ENCODE measurements at places on chromosomes 16 and 17.
A peak's percentile ranks its signal among the peaks of the same experiment; 100 is the strongest.

GRCh38 chr17:47967607-47968252 lies 3.2 kb upstream of the CDK5RAP3 start:
- DNase-seq = no peak

GRCh38 chr17:54408731-54409130 lies 491.9 kb upstream of the TOM1L1 start:
- DNase-seq = no peak

DNA sequence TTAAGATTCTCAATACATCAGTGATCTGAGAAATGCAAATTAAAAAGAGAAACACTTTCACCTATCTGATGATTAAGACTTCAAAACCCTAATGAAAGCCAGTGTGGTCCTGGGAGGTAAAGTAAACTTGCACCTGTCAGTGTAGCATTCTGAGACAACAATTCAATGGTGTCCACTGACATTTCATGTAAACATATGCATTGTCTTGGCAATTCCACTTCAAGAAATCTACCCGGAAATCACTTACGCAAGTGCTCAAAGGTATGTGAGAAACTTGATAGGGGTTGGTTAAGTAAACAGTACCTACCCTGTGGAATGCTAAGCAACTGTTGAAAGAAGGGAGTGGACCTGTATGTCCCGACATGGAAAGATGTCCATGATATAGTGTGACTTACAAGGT lies 2.1 kb downstream of the ST6GALNAC1 start:
- DNase-seq = no peak

- DNase-seq = no peak
These were observed 227.3 kb downstream of the SNX29 start for GRCh38 chr16:12203780-12204351.

- peak; percentile 65 for DNase-seq
These were observed 45.8 kb downstream of the AKAP1 start for GRCh38 chr17:57130708-57131461.

DNA sequence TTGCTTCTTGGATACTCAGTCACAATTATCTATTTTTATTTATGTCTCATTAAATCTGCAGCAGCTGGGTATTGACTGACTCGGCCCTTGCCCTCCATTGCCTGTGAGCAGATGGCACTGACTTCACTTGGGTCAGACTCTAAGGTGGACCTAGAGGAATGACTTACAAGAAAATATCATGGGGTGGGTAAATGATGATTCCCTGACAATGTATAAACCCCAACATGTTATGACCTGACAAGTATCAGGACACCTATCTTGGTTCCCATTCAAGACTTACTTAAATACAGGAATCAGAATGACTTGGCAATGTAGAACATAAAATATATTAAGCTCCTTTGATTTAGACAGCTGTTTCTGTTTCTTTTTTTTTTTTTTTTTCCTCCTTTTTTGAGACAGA lies 953.5 kb downstream of the CDH11 start:
- no peak for DNase-seq

DNA sequence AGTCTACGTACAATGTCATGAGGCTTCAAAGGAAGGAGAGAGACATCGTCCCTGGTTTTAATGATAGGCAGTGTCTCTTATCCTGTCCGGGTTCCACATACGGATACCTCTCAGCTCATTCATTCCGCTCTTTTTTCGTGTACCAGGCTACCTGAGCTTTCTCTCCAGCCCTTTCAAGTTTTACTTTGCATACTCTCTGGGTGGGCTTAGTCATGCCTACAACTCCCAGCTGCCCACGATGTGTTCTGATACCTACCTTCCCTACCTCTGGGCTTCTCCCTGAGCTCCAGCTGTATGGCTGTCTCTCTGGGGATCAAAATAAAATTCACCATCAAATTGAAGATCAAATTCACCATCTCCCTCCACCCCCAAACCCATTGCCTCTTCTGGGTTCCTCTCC lies 354.0 kb upstream of the EEF2KMT start:
- no peak for DNase-seq

- no peak for DNase-seq
These were observed 17.6 kb upstream of the ARL4D start for GRCh38 chr17:43381204-43381603.

Measured in stimulated activated CD8-positive, alpha-beta memory T cell treated with anti-CD3 and anti-CD28 coated beads, Interleukin-4, amount 100 ng/mL, for 24 hours (primary cell).